ENCODE measurements at places on chromosomes 7 and 10.

- no peak for DNase-seq
Measured at GRCh38 chr10:16765509-16766375, 51.5 kb downstream of the RSU1 start.

DNA sequence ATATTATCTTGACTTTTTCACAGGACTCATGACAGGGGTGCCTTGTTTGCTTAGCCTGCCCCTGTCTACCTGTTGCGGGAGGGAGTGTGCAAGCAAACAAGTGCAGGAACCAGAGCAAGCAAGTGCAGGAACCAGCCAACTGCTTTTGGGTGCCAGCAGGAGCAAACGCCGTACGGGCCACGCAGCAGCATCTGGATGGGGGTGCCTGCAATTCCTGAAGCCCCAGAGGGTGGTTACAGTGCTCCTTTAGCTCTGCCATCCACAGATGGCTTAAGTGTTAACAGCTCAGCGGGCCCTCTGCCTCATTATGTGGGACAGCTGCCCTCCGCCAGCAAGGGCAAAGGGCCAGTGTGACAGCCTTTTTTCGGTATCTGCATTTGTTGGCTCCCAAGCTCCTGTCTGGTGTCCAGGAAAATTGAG, 83.5 kb downstream of the MICU1 start:
- no peak for DNase-seq

GRCh38 chr7:116862951-116863670, 724 bp downstream of the CAPZA2 start:
- DNase-seq = no peak

GRCh38 chr10:121311812-121312443, 286.3 kb downstream of the FGFR2 start:
- DNase-seq = no peak

- no peak for DNase-seq
Measured at GRCh38 chr10:77680065-77680464, 42.5 kb upstream of the KCNMA1 start.

DNA sequence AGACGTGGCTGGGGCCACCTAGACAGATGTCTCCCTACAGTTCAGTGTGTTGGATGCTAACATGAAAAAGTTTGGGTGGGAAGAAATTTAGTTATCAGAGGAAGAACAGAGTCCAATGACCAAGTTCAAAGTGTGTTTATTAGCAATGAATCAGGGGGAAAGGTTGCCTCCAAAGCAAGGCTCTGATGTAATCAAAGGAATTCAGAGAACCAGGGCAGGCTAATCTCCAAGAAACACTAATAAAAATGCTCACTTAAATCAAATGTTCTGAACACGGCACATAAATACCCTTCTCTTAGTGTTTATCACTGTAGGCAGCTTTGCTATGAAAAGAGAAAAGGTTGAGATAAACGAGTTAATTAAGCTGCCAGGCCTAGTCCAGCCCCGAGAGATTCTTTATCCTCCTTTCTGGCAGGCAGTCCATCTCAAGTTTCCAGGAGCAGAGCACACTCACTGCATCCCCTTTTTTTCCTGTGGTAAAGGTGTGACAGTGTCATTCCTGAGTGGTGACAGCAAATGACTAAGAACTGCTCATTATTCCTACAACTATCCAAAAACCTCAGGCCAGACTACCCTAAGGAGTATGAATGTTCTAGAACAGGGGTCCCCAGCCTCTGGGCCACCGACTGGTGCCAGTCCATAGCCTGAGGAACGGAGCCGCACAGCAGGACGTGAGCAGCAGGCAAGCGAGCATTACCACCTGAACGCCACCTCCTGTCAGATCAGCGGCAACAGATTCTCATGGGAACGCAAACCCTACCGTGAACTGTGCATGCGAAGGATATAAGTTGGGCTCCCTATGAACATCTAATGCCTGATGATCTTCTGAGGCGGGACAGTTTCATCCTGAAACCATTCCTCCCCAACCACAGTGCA, 66.9 kb upstream of the FHIP2A start:
- DNase-seq = no peak

DNA sequence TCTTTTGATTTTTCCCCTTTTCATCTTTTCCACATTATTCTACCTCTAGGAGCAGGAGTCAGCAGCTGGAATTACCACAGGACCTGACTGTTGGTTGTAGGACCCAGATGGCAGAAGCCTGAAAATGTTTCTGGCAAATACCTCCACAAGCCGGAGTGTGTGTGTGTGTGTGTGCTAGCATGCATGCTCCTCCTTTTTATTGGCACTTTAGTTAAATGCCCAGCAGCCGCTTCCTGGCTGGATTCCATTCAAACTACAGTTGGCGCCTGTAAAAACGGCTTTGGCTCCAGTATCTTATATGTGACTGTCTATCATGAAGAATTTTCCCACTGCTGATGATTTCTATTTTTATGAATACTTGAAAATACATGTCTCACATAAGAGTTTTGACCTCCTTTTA, 319.7 kb upstream of the SP4 start:
- DNase-seq = no peak

GRCh38 chr10:69481305-69481704, 30.0 kb downstream of the TSPAN15 start:
- peak; percentile 88 for DNase-seq

DNA sequence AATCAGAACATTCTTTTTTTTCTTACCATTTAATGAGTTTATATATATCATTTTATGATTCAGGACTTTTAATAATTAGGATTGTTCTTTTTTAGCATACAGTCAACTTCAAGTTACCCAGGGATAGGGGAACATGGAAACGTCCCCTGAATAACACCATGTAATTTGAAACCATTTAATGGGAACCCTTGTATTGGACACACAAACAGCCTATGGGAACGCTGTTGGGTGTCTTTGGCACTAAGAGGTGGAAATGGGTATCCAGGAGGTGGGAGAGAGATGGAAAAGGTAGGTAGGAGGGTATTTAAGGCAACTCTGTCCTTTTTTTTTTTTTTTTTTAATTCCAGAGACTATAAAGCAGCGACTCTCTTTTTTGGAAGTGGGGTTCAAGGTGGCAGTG, 2.6 kb downstream of the LUC7L2 start:
- no peak for DNase-seq

GRCh38 chr10:6035931-6036575, 26.1 kb downstream of the IL2RA start:
- DNase-seq = no peak

DNA sequence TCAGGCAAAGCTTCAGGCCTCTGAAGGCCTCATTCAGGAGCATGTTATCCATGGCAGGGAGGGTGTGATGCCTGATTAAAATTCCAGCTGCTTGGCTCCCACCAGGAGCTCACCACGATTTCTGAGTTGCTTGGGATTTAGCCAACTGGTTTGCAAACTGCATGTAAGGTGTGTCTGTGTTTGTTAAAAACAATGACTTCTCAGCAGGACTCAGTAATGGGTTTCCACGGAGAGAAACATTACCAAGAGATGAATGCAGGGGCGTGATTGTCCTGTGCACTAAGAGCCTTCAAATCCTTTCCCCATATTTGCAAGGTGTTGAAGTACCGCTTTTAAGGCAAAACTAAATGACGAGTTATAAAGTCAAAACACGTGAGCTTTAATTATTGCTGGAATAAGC, 88.8 kb upstream of the BTBD16 start:
- DNase-seq = no peak

DNA sequence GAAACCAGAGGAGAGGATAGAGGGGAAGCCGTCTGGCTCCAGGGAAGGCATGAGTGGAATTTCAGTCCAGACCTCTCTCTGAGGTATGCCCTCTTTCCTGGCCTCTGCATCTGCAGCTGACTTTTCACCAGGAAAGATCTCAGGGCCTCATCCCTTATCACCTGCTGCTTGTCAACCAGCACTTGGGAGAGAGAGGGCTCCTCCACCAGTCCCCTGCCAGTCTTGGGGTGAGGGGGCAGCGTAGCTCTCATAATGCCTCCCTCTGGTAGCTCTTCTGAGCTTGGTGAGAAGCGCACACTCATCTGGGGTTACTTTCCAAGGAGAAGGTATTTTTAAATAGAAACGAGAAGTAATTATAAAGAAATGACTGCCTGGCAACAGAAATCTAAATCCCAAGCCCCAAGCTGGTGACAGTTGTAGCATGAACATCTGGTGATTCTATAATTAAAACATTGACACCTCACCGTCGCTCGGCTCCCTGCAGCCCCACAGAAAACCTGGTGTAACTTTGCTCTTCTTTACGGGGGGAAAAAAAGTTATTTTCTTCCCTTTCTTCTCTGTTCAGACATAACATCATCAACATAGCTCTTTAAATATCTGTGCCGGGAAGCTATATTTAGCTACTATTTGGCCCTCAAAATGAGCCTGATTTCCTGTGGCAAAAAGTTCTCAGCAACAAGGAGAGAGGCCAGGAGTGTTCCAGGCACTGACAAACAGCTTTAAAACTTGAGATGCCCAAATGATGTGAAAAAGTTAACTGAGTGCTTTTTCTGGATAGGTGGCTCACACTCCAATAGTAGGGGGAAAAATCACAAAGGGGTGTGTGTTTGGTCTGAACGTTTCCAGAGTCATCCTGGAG, 26.9 kb downstream of the HIP1 start:
- DNase-seq = no peak

GRCh38 chr10:71345694-71346093, 26.6 kb downstream of the SLC29A3 start:
- DNase-seq = no peak

- DNase-seq = no peak
Measured at GRCh38 chr10:23190872-23191763, 994 bp upstream of the PTF1A start.

GRCh38 chr7:144006029-144006691, 6.0 kb downstream of the OR6B1 start:
- no peak for DNase-seq

DNA sequence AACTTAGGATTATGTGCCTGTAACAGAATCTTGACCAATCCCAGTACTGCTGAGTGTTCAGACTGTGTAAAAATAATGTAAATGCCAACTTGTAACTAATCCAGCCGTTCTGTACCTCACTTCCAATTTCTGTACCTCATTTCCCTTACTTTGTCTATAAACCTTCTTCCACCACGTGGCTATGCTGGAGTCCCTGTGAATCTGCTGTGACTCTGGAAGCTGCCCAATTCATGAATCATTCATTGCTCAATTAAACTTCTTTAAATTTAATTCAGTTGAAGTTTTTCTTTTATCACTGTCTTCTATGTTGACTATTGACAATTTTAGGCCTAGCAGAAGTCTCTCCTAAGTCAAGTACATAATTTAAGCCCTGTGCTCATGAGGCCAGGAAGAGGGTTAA, 215.3 kb upstream of the RHOBTB1 start:
- DNase-seq = no peak

DNA sequence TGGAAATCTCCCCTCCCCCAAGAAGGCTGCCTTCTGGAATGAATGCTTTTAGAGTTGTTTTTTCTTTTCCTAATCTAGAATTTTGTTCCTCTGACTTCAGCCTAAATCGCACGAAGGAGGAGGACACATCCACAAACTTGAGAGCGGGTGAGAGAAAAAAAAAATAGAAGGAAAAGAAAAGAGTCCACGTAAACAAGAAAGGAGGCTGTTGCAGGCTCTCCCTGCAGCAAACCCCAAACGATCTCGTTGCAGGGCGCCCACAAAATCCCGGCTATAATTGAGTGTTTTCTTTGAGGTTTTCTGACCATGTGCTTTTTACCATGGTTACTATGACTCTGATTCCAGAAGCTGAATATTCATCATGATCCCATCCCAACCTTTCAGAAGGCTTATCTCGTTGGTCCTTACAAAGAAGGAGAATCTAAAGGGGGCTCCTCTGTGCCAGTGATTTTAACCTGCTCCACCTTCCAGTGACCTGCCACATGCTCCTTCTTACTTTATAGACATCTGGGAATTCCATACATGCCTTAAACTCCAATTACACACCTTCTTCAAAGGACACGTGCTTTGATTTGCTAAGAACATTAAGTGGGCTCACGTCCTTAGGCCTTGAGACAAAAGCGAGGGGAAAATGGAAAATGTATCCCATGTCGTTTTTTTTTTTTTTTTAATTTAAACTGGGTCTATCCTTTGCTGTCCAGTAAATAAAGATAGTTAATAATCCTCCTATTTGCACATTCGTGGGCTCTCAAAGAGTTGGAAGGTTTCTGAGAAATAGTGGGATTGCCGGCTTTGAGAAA, 5.8 kb downstream of the TWIST1 start:
- DNase-seq = no peak

- no peak for DNase-seq
Measured at GRCh38 chr7:11506417-11506816, 325.6 kb downstream of the THSD7A start.

GRCh38 chr7:1920266-1920681, 250.2 kb downstream of the ELFN1 start:
- no peak for DNase-seq

DNA sequence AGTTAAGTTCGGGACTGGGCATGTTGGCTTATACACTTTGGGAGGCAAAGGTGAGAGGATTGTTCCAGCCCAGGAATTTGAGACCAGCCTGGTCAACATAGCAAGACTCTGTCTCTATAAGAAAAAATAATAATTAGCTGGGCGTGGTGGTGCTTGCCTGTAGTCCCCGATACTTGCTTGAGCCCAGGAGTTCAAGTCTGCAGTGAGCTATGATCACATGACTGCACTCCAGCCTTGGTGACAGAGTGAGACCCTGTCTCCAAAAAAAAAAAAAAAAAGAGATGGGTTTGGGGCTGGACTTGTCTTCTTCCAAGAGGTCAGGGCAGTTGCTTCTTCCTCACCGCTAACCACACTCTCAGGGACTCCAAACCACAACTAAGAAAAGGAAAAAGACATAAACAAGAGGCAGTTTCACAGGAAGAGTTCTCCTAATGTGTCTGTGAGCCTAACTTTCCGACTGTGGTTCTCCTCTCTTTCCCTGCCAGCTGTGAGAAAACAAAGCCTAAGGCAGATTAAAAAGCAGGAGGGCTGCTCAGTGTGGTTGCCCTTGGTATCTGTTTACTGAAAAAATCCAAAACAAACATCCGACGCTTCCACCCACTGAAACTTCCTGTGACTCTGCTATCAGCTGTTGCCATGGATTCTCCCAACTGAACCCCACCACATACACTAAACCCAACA, 2.4 kb upstream of the SERPINE1 start:
- DNase-seq = no peak

DNA sequence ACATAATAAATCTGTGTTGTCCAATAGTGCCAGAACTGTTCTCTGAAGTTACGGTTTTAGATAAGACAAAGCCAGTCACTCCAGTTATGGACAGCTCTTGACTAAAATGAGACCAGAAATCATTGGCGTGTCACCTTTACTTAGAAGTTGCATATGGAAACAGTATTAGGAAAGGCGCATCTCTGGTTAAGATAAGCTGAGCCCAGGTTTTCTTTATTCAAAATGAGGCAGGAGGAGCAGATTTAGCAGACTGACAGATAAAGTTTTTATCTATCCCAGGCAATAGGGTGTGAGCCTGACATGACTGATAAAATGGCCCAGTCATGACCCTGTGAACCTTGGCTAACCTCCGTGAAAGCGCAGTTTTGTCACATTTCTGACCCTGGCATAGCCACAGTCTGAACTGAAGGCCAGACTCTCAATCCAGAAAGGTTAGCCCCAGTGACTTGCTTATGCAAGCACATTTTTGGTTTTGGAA, 4.2 kb downstream of the CYP26A1 start:
- DNase-seq = no peak

Data from D721Med (cell line).